ENCODE measurements at places on chromosomes 2 and 18.

DNA sequence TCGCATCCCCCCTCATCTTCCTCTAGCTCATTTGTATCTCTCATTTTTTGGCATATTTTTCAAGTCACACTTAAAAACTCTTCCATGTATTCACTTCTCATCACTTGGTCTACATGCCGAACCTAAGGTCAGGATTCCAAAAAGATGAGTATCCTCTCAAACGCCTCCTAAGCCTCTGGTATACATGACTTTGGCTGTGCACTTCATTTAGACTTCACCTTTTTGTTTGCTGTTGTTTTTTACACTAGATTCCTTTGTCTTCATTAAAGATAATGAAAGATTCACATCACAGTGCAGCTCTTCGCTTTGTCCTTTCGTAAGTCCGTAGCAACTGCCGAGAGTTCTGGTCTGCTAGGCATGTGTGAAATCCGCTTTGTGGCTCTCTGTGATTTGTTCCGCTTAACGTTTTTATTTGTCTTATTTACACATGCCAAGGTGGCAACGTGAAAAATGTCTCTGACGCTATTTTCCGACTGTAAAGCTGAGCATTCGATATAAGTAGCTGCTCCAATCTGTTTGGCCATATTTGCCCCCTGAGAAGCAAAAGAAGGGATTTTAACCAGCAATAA lies 17.7 kb downstream of the RND3 start:
- DNase-seq = no peak

DNA sequence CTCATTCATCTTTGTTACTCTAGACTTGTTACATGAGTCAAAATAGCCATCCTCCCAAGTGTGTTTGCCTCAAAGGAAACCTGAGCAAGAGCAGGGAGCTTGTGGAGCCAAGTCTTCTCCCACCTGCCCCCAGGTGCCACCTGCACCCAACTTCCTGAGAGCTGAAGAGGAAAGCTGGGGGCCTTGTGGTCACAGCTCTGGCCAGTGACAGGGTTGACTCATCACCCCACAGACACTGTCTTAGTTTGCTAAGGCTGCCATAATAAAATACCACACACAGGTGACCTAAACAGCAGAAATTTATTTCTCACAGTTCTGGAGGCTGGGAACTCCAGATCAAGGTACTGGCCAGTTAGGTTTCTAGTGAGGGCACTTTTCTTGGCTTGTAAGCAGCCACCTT lies 99.6 kb downstream of the TPGS2 start:
- DNase-seq = no peak

DNA sequence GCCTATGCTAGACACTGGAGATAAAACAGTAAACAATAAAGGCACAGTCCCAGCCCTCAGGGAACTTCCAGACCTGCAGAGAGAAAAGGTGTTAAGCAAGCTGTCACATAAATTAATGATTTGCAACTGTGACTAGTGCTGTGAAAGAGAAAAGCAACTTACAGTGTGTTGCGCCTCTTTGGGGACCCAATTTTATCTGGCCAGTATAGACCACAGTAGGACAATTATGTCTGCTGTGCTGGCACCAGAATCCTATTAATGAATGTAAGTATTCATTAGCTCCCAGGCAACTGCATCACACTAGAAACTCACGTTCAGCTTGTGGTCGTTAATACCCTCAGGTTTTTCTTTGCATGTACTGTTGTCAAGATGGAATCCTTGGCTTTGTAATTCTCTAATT lies 55.3 kb upstream of the CHST9 start:
- peak; percentile 21 for DNase-seq

DNA sequence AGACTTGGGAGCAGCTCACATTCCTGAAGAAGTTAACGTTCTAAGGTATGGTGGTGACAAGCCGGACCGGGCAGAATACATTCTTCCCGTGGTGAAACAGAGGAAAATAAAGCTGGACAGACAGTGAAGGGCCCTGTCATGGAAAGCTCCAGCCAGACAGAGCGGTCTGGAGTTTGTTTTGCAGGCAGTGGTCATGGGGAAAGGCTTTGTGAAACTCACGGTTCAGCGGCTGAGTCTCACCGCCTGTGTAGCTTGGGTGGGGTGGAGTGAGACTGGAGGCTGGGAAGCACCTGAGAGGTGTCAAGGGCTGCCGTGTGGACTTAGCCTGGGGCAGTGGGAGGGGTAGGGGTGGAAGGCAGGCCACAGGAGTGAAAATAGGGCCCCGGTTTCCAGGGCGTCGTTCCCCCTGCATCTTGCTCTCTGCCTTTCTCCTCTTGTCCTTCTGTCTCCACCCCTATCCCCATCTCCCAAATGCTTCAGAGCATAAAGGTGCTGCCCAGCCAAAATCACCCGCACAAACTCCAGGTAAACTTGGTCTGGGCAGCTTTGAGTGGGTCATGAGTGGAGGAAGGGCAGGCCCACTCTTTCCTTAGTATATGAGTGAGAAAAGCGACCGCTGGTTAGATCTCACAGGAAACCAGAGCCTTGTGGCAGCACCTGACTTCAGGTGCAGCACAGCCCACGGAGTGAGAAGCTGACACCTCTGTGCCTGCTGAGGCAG lies 11.4 kb upstream of the SLC20A1 start:
- no peak for DNase-seq

- no peak for DNase-seq
Observed at GRCh38 chr2:9264301-9264700, 57.7 kb downstream of the ASAP2 start.

- no peak for DNase-seq
Observed at GRCh38 chr2:181770150-181770549, 89.8 kb upstream of the NEUROD1 start.

DNA sequence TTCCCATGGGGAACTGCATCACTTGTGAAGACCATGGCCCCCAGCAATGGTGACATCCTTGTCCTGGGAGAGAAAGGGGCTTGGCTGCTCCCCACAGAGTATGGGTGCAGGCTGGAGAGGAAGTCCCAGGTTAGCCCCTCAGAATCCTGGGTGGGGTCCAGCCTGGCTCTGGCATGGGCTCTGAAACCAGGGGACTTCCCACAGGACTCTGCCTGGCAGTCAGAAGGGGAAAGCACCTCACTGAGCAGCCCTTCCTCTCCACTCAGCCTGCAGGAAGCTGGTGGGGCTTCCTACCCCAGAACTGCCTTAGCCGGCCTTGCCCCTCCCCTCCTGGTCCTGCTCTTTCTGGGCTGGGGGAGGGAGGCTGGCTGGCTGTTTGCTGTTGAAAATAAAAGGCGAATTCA lies 3.7 kb downstream of the NEURL3 start:
- DNase-seq = no peak

DNA sequence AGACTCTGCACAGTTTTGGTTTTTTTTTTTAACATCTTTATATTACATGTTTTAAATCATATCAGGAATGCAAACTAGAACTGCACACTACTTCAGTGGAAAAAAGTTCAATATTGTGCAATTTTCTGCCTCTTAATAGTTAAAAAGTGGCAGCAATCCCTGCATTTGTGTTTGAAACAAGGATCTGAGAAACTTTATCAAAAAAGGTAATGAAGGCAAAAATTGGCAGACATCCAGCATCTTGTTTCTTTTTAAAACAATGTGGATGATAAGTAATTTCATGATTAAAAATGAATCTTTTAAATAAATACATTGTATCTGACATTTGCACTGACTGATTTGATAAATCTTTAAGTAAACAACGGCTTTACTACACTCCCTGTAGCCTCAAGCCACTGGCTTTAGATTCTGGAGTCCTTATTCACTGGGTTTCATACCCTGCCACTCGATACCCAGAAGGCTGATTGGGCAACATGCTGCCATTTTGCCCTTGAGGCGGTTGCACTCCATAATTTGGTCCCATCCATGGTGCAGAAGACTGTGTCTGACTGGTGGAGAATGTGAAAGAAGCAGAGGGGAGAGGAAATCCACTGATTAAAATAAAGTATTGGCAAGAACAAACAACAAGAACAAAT lies 21.6 kb upstream of the C2orf42 start:
- DNase-seq = no peak

DNA sequence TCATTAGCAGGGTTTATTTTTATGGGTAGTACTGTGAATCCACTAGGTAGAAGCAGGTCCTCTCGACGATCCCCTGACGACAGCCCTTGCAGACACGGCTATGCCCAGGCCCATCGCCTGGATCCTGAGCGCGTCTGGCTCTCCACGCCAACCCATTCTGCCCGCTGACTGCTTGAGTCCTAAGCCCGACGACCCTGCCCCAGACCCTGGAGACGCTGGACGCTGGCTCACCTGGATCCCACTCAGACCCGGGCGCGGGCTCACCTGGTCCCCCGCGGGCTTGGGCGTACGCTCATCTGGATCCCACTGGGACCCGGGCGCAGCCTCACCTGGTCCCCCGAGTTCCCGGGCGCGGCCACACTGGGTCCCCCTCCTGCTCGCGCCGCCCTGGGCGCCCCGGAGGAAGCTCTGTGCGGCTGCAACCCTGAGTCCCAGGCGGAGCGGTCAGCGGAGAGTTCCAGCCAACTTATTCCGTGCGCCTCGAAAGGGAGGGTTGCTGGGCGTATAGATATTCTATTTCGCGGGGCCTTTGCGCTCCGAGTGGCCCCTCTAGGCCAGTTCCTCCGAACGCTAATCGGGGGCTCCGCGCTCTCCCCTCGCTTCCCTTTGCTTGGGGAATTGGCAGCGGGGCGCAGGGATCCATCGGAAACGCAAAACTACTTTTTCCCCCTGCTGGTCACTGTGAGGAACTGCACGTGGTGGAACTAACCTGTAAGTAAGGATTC lies 22.4 kb upstream of the RMP24 start:
- DNase-seq = peak; percentile 46

GRCh38 chr18:30139631-30140287 lies 902.8 kb downstream of the DSC3 start:
- DNase-seq = no peak

- no peak for DNase-seq
Observed at GRCh38 chr2:122417114-122417513, 661.7 kb downstream of the TSN start.

GRCh38 chr2:44168681-44169154 lies at the start of gene PPM1B:
Gene PPM1B, plus strand, starts transcription at chr2:44168875. Its CDS starts 32,325 bp downstream, at chr2:44201200.
- no peak for DNase-seq

GRCh38 chr2:230684270-230685168 lies 28.1 kb upstream of the CAB39 start:
- DNase-seq = no peak

DNA sequence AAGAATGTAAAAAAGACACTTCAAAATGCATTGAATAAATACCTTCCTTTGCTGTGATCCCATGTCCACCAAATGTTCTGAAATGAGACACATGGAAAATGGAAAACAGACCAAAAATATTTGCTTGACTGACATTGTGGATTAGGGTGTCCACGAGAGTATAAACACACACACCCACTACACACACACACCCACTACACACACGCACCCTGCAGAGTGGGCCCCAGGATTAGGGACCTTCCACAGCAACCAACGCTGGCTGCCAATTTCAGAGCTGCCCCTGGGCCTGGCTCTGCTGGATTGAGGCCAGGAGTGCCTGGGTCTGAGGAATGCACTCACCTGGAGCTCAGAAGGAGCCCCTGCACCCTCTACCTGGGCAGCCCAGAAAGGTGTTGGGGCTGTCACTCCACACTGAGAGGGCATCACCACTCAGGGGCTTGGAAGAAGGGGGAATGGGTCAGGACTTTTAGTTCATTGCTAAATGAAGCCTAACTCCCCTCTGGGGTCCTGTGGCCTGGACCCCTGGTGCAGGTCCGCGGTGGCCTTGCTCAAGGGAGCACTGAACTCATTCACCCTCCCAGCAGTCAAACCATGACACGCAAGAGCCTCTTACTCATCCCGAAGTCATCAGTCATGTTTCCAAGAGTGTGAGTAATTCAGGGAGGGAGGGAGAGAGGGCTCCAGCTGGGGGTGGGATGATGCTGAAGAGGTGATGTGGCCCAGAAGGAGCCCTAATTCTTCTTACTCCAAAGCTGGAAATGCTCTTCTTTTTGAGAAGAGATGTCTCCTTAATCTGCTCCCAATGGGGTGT lies 50.2 kb upstream of the PLB1 start:
- no peak for DNase-seq

DNA sequence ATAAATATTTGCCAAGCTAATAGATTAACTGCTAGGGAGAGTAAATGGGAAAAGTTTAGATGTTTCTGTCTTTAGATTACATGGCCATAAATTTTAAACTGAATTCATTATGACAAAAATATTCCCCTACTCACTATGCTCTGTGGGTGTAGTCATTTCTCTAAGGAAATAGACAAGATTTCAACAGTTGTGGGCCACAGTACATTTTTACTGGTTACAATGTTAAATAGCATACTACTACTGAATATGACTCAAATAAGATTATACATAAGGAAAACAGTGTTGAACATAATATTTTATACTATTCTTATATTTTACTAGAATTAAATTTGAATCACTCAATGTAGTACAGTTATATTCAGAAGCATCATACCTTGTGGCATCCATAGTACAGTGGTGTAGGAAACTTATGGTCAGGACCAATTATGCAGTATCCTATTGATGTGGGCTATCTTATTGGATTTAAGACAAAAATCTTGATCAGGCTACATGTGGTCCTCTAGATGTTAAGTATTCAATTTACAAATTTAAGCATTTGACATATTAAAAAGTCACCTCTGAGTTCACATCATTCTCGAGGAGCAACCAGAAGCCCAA lies 33.0 kb downstream of the RPRD1A start:
- no peak for DNase-seq

DNA sequence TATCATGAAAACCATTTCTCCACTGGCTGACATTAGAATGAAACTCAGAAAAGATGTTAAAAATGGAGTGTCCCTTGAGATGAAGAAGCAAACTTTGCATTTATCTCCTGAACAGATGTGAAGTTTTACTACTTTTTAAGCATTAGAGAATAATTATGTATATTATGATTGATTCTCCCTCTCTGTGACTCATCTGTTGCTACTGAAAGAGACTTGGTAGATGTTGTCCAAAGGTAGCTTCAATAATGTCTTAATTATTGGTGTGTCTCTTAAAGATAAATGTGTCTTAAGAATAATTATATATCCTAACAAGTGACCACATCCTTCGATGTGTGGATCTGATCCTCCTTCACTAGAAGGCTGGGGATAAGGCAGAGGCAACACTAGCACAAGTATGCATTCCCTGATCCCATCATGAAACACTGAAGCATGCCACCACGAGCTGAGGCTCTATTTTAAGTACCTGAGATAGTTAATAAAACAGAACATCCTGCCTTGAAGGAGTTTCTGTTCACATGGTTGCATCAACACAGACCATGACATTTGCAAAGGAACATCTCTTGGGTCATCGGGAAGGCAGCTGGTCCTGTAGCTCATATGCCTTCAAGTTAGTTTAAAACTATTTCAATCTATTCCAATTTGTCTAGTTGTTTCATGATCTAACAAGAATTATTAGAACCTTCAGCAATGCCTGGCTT lies 15.5 kb downstream of the RND3 start:
- DNase-seq = no peak

- DNase-seq = no peak
Observed at GRCh38 chr18:44917216-44918141, 236.8 kb downstream of the SETBP1 start.

- no peak for DNase-seq
Observed at GRCh38 chr18:23825978-23826405, 136.7 kb downstream of the LAMA3 start.
